Activated naive CD8-positive, alpha-beta T cell treated with anti-CD3 and anti-CD28 coated beads for 36 hours (primary cell): ENCODE measurements at places on chromosomes 4 and X.

- DNase-seq, result no peak
Measured at GRCh38 chrX:122770581-122770980, 413.5 kb upstream of the GRIA3 start.

DNA sequence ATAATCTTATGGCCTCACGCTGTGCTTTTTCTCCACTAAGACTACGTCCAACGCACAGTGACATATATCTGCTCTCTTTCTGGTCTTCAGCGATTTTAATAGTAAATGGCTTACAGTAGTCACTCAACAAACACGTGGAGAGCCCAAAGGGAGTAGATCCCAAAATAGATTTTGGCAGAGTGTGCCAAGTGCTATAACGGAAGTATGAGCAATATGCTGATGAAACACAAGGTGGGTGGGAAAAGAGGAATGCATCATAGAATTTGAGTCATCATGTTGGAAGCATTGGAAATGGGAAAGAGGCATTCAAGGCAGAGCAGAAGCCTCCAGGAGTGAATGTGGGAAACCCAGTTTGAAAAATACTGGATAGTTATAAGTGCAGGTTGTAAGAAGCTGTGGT is 129.1 kb upstream of the LDB2 start:
- DNase-seq, result no peak

DNA sequence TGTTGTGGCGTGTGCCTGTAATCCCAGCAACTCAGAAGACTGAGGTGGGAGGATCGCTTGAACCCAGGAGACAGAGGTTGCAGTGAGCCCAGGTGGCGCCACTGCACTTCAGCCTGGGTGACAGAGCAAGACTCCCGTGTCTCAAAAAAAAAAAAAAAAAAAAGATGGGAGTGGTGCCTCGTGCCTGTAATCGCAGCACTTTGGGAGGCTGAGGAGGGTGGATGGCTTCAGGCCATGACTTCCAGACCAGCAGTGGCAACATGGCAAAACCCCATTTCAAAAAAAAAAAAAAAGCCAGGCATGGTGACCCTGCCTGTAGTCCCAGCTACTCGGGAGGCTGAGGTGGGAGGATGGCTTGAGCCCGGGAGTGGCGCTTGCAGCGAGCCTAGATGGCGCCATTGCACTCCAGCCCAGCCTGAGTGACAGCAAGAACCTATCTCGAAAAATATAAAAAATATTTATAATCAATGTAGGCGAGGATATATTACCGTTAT is 27.0 kb downstream of the EIF2S3 start:
- peak; percentile 52 for DNase-seq

- no peak for DNase-seq
Measured at GRCh38 chrX:11953615-11954014, 184.7 kb upstream of the FRMPD4 start.

DNA sequence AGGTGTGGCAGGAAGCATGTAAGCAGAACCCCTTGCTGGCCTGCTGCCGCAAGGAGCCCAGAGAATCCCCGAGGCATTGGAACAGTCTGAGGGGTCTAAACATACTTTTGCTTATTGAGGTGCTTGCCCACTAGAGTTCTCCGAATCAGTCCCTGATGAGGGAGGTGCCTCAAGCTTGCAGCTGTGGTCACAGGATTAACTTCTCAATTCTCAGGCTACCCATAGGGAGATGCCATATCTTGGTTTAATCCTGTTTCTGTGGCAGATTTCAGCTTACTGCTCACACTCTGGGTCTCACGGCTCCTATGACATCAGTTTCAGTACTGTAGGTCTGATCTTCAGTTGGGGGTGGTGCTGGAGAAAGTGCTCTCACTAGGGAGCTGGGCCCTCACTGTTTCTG is 39.9 kb downstream of the CCNG2 start:
- no peak for DNase-seq

- no peak for DNase-seq
Measured at GRCh38 chrX:132425744-132426318, 63.0 kb downstream of the MBNL3 start.

DNA sequence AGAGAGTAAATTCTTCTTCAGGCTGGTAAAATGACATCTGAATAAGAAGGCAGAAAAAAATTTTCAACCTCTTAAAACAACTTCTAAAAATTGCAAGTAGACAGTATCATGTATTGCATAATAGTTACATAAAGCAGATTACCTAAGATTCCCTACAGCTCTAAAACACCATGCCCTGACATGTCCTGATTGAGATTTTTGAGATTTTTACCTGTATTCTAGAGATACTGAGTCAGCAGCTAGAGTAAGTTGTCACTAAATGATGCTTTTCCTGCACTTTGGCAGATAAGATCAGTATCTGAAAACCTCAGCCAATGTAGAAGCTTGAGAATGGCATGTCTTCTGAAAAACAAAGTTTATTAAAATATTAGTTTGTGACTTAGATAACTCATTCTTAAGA is 713.6 kb downstream of the CCSER1 start:
- no peak for DNase-seq

GRCh38 chr4:142211444-142211843 is 575.1 kb downstream of the IL15 start:
- no peak for DNase-seq

DNA sequence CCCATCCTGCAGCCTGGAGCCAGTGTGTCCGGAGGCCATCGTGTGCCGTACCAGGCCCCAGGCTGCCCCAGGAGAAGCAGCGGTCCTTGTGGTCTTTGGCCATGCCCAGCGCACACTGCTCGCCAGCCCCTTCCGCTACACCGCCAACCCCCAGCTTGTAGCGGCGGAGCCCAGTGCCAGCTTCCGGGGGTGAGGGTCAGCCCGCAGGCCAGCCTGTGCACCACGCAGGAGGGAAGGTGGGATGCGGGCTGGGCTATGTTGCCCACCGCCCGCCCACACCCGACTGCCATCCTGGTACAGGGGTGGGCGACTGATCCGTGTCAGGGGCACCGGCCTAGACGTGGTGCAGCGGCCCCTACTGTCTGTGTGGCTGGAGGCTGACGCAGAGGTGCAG is 7.6 kb upstream of the SRPK3 start:
- DNase-seq, result no peak

- no peak for DNase-seq
Measured at GRCh38 chr4:75696581-75696980, 23.4 kb upstream of the G3BP2 start.

- no peak for DNase-seq
Measured at GRCh38 chr4:152424977-152425376, 110.9 kb downstream of the FBXW7 start.

DNA sequence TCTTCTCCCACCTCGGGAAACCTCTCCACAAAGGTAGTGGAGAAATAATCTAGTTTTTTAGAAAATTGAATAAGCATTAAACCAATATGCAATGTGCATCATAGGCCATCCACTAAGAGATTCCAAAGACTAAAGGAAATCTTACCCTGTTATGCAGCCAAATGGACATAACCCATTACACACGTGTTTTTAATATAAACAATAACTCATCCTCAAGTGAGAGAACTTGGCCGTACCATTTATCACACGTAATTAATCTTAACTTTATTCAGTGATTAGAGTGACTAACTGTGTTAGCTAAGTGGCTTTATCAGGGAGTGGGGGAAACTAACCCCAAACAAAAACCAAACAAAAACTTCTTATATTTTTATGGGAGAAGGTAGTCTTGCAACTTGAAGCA is 57.8 kb downstream of the AFM start:
- no peak for DNase-seq

DNA sequence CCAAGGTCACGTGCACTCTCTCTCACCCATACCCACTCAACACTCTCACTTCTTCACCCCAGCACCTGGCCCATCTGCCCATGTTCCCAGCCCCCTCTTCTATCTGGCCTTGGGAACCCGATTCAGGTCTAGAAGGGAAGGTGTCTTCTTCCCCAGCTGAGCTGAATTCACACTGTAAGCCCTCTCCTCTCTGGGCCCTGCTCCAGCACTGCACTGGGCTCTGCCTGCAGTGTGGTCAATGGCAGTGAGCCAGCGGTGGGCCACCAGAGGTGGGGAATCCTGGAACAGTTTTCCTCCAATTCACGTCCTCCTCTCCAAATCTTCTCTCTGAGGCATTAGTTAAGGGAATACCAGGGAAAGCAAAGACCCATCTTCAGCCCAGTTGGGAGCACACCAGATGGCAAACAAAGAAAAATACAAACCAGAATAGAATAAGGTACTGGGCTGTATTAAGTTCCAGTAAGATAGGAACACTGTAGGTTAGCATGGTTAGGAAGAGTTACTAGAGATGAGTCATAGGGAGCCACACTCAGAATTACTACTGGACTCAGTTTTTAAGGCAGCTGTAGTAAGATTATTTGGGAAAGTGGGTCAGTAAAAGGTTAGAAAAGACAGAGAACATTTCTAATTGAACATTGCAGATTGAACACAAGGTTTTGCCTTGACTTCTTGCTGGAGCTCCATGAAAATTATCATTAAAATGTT is 5.0 kb downstream of the AWAT2 start:
- no peak for DNase-seq

- no peak for DNase-seq
Measured at GRCh38 chrX:38636949-38637819, 75.8 kb downstream of the TSPAN7 start.

- DNase-seq, result no peak
Measured at GRCh38 chrX:151505796-151506195, 57.7 kb upstream of the PASD1 start.

- DNase-seq, result no peak
Measured at GRCh38 chr4:41374490-41374889, 117.8 kb downstream of the UCHL1 start.

GRCh38 chr4:140602714-140603113 is 34.0 kb upstream of the UCP1 start:
- no peak for DNase-seq

DNA sequence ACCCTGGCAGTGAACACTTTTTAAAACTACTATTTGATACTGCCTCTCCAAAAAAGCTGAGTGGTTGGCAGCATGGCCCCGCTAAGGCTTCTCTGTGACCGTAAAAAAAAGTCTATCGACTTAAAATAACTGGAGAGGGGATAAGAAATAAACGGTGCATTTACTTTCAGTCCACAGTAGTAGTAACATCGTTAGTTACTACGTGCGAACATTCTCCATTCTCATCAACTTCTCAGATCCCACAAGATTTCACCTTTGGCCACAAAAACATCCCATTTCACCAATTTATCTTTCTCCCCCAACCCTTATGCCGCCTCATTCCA is 524 bp upstream of the EXOSC9 start:
- DNase-seq, result no peak

GRCh38 chrX:15855568-15856221 is 1.1 kb upstream of the AP1S2 start:
- no peak for DNase-seq

GRCh38 chrX:21438792-21439191 is 64.6 kb downstream of the CNKSR2 start:
- no peak for DNase-seq

- DNase-seq, result no peak
Measured at GRCh38 chr4:38957261-38957815, 74.9 kb downstream of the TMEM156 start.

- no peak for DNase-seq
Measured at GRCh38 chr4:144223149-144223548, 82.6 kb upstream of the GYPA start.

- DNase-seq, result peak; percentile 5
Measured at GRCh38 chr4:180380733-180381132, 1862.5 kb upstream of the TENM3 start.

- DNase-seq, result peak; percentile 28
Measured at GRCh38 chr4:114180481-114180880, 201.0 kb upstream of the ARSJ start.

DNA sequence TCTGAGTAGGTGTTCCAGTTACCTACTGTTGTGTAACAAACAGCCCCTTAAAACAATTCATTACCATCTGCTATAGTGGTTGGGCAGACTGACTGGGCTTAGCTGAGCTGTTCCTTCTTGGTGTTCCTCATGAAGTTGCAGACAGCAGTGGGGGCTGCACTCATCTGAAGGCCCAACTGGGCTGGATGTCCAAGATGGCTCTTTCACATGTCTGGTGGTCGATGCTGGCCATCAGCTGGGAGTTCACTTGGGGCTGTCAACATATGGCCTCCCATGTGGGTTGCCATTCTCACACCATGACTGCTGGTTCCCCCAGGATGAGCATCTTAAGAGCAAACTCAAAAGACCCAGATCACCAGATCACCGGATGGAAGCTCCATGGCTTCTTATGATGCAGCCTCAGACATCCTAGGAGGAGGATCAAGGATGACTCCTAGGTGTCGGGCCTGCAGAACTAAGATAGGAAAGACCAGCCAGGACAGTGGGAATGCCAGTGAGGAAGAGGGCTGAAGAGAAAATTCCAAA is 34.3 kb upstream of the PPP2R2C start:
- no peak for DNase-seq

DNA sequence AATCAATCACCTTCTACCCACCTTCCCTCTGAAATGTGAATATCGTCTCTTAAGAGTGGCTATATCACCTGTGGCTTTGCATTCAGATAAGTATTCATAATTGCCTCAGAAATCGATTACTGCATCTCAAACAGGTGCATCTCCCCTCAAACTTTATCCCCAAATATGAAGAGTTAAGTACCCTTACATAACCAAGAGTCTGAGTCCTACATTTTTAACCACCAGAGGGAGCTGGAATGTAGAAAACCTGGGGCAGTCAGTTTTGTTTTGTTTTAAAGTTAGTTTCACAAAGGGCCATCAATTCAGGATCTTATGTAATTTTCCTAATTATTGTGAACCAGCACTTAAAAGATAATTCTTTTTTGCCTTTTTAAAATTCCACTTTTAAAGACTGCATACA is 5.7 kb downstream of the TCEANC start:
- no peak for DNase-seq

DNA sequence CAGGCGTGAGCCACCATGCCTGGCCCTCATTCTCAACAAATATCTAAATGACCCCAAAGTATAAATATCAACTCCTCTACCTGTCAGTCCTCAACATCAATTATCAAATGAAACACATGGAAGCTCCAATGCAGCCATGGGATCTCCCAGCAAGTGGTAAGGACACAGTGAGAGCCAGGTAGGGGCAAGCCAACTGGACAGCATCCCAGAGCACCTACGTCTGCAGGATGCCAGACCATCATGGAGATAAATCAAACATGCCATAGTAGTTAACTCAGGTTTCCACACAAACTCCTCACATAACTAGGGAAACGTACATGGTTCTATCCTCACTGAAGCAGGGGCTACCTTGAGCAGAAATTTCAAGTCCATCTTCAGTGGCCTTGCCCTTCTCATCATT is 159.9 kb upstream of the MED14 start:
- DNase-seq, result no peak

- no peak for DNase-seq
Measured at GRCh38 chr4:159697322-159698283, 594.7 kb downstream of the RAPGEF2 start.

GRCh38 chr4:156888762-156889161 is 82.8 kb downstream of the PDGFC start:
- no peak for DNase-seq

GRCh38 chr4:60002603-60003337 is 1197.4 kb upstream of the ADGRL3 start:
- no peak for DNase-seq
